ENCODE measurements at places on chromosomes 11 and 22.

DNA sequence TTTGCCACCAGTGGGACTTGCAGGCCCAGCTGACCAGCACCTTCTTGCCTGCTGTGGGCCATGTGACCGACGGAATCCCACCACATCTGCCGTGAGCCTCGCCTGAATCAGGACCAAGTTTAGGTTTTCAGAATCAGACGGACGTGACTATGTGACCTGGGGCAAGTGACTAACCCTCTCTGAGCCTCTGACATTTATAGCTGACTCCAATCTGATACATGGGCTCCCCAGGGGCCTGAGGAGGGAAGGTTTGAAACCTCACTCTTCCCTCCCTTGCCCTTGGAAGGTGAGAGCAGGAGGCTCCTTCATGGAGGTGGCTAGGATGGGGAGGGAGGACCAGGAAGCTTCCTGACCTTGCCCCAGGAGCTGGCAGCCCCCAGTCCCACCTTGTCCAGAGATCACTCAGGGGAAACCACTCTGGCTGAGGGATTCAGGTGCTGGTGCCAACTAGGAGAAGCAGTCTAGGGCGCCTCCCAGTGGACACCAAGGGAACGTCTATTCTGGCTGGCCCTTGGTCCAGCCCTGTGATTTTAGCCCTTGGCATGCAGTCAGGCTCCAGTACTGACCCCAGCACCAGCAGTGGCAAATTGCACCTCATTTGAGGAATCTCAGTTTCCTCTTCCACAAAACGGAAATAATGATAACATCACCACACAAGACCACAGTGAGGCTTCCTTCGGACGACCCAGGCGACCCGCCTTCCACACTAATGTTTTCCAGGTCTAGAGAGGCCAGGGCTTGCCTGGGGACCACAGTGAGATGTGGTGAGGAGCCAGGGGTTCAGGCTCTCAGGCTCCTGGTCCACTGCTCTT, 47.2 kb upstream of the SYT7 start:
- DNase-seq, result peak; percentile 93
- peaks cover 19% of the 10 kb centered on the region for H3K4me1 ChIP-seq
- H3K27me3 ChIP-seq, result no peaks in the 10 kb centered on the region
- no peak overlapping the region for H3K27ac ChIP-seq
- no peaks in the 10 kb centered on the region for H3K36me3 ChIP-seq
- no peak overlapping the region for H3K4me3 ChIP-seq

- H3K27ac ChIP-seq, result peak overlapping the region; percentile 70
- peak; percentile 59 for DNase-seq
- no peaks in the 10 kb centered on the region for H3K36me3 ChIP-seq
- H3K4me1 ChIP-seq, result peaks cover 16% of the 10 kb centered on the region
- no peaks in the 10 kb centered on the region for H3K27me3 ChIP-seq
Measured at GRCh38 chr11:107696140-107696539, 15.7 kb downstream of the SLN start.

DNA sequence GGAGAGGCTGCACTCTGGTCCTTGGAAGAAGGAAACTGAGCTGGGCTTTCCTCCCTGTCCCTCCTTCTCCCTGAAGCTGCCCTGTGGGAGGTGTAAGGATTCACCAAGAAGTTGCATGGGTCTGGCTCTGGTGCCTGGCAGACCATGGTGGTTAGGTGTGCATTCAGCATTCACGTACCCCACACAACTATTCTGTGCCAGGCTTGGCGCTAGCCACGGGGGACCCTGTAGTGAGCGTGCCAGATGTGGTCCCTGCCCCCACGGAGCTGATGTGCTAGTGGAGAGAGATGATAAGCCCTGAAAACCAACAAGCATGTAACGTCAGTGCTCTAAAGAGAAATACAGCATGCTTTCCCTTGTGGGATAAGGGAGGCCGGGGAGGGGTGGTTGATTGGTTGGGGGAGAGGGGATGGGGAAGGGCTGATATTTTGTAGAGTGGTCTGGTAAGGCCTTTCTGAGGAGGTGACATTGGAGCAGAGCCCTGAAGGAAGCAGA, 48.9 kb downstream of the CD82 start:
- H3K27ac ChIP-seq, result no peak overlapping the region
- no peak overlapping the region for H3K4me3 ChIP-seq
- H3K36me3 ChIP-seq, result no peaks in the 10 kb centered on the region
- no peak for DNase-seq
- H3K4me1 ChIP-seq, result no peaks in the 10 kb centered on the region
- H3K27me3 ChIP-seq, result no peaks in the 10 kb centered on the region

- peaks cover 10% of the 10 kb centered on the region for H3K4me1 ChIP-seq
- H3K27me3 ChIP-seq, result no peaks in the 10 kb centered on the region
- H3K4me3 ChIP-seq, result no peak overlapping the region
- DNase-seq, result no peak
- no peak overlapping the region for H3K27ac ChIP-seq
Measured at GRCh38 chr11:121291319-121291718, 1.3 kb upstream of the SC5D start.

GRCh38 chr11:81112718-81113117, 1620.9 kb downstream of the FAM181B start:
- no peaks in the 10 kb centered on the region for H3K27me3 ChIP-seq
- DNase-seq, result no peak
- no peak overlapping the region for H3K4me3 ChIP-seq
- no peaks in the 10 kb centered on the region for H3K4me1 ChIP-seq

DNA sequence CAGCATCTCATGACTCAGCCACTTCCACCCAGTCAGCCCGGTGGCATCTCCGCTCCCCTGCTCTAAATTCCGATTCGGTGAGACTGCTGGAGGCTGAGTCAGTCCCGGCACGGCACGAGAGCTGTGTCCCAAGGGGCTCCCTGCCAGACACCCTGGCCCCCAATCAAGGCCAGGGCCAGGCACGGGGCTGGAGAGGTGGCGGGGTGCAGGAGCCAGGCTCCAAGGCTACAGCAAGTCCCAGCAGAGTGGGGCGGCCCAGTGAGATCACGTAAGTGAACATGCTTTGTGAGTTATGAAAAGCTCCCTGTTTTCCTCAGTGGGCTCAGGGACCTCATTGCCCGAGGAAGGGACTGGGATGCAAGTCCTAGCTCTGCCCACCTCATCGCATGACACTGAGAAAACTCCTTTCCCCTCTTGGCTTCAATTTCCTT, 3.0 kb downstream of the C11orf68 start:
- no peaks in the 10 kb centered on the region for H3K27me3 ChIP-seq
- H3K36me3 ChIP-seq, result peaks cover 14% of the 10 kb centered on the region
- peaks cover 46% of the 10 kb centered on the region for H3K4me1 ChIP-seq
- peak; percentile 90 for DNase-seq
- H3K27ac ChIP-seq, result peak overlapping the region; percentile 79
- H3K4me3 ChIP-seq, result no peak overlapping the region

DNA sequence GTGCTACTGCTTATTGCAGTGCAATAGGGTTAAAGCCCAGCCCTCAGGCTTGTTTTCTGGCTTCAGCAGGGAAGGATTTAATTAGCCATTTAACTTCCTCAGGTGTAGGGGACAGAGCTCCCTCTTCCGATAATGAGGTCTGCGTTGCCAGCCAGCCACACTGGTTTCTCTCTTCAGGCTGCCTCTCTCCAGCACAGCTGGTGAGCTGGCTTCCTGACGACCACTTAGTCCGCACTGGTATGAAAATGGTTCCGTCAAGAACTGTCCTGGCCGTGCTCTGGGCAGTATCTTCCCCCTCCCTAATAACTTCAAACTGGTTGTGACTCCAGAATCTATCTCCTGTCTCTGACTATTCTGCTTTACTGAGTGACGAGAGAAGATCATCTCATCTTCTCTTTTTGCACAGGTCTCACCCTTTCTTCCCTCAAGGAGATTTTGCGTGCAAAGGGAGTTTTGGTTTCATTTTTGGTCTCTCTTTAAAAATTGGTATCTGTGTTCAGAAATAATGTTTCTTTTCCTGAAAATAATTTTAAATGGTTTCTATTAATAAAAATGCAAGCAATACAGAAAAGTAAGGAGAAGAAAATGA, 49.2 kb downstream of the CNTN5 start:
- H3K4me3 ChIP-seq, result no peak overlapping the region
- H3K4me1 ChIP-seq, result no peaks in the 10 kb centered on the region
- no peak overlapping the region for H3K27ac ChIP-seq

GRCh38 chr11:133971881-133972280, 15.1 kb upstream of the IGSF9B start:
- H3K4me1 ChIP-seq, result no peaks in the 10 kb centered on the region
- H3K36me3 ChIP-seq, result no peaks in the 10 kb centered on the region
- H3K27me3 ChIP-seq, result no peaks in the 10 kb centered on the region
- no peak overlapping the region for H3K4me3 ChIP-seq
- DNase-seq, result no peak

GRCh38 chr11:129598378-129598777, 217.3 kb upstream of the TMEM45B start:
- H3K4me1 ChIP-seq, result peaks cover under 1% of the 10 kb centered on the region
- no peaks in the 10 kb centered on the region for H3K27me3 ChIP-seq
- no peaks in the 10 kb centered on the region for H3K36me3 ChIP-seq
- no peak overlapping the region for H3K4me3 ChIP-seq
- no peak for DNase-seq

- no peak overlapping the region for H3K4me3 ChIP-seq
- no peak for DNase-seq
- H3K4me1 ChIP-seq, result no peaks in the 10 kb centered on the region
- peaks cover 26% of the 10 kb centered on the region for H3K36me3 ChIP-seq
- no peak overlapping the region for H3K27ac ChIP-seq
- no peaks in the 10 kb centered on the region for H3K27me3 ChIP-seq
Measured at GRCh38 chr22:17108256-17109112, 12.7 kb downstream of the TMEM121B start.

DNA sequence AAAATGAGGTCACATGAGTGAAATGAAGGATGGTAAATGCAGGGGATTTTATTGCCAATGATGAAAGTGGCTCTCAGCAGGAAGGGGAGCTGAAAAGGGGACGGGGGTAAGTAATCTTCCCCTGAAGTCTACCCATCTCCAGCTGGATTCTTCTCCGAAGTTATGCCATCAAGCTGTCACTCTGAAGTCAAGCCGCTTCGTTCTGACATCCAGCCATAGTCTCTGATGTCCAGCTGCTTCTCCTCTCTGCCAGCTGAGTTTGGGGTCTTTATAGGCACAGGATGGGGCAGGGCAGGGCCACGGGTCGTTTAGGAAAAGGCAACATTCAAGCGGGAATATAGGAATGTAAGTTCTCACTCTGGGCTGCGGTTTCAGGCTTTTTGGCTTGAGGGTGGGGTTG, 181.9 kb upstream of the ANO3 start:
- H3K4me1 ChIP-seq, result no peaks in the 10 kb centered on the region
- H3K36me3 ChIP-seq, result no peaks in the 10 kb centered on the region
- H3K27me3 ChIP-seq, result no peaks in the 10 kb centered on the region
- no peak overlapping the region for H3K4me3 ChIP-seq
- no peak overlapping the region for H3K27ac ChIP-seq

DNA sequence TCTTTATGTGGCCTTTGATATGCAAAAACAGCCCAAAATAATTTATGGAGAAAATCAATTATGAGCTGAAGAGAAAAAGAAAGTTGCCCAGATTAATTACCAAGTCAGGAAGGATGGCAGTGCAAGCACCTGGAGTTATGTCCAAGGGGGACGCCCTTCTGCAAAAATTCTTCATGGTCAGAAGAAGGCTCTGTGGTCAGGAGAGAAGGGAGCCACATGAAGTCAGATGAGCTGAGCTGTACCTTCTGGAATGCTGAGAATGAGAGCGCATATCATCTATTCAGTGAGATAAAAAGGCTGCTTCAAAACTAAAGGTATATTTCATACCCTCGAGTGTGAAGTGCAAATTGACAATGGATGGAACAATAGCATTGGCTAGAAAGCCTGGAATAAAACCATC, 607.4 kb downstream of the NTM start:
- peak; percentile 18 for DNase-seq
- H3K4me3 ChIP-seq, result no peak overlapping the region
- H3K36me3 ChIP-seq, result no peaks in the 10 kb centered on the region
- no peaks in the 10 kb centered on the region for H3K27me3 ChIP-seq
- H3K4me1 ChIP-seq, result peaks cover 6% of the 10 kb centered on the region
- no peak overlapping the region for H3K27ac ChIP-seq

DNA sequence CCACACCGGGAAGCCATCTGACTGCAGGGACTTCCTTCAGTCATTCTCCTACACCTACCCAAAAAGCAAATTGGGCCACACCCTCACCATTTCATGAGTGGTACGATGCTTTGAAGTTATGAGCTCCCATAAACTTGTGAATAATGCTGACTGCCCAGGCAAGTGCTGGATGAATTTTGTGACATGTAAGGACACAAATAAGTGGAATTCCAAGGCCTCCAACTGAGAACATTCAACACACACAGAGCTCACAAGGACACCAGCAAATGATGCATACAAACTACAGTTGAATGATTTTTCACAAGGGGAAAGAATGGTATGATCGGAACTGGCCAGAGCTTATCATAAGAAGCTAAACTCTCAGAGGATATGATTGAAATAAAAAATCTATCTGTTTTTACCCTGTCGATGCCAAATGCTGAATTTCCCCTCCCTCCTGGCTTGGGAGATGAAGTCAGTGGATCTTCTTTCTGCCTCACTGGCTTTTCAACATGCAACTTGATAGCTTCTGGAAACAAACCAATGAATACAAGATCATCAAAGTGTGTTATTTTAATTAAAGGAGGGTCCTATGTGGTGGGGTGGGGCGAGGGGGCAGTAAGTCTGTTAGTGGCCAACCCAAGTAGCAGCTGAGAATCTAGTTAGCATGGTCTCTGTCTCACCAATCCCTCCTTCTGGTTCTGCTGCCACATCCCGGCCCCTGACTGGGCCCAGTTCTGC, 123.8 kb downstream of the WT1 start:
- H3K36me3 ChIP-seq, result no peaks in the 10 kb centered on the region
- H3K4me3 ChIP-seq, result no peak overlapping the region
- no peaks in the 10 kb centered on the region for H3K27me3 ChIP-seq

- DNase-seq, result no peak
- H3K27me3 ChIP-seq, result no peaks in the 10 kb centered on the region
- H3K27ac ChIP-seq, result no peak overlapping the region
Measured at GRCh38 chr11:96367342-96367741, 22.4 kb downstream of the CCDC82 start.

DNA sequence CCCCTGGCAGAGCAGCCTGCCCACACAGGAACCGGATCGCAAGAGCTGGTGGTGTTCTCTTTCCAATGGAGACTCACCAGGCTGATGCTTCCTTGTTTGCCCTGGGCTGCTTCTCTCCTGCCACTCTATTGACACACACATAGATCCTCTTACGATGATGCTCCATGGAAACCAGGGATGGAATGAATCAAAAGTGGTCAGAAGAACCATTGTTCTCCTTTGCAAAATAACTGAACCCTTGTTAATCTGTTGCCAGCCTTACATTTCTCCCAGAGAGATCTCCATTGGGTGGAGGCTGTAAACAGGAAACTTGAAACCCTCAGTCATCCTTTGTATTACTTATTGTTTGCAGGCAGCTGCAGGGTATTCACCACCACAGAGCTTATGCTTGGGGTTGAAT, 24.6 kb upstream of the LDLRAD3 start:
- H3K4me3 ChIP-seq, result no peak overlapping the region
- DNase-seq, result no peak
- H3K27ac ChIP-seq, result no peak overlapping the region
- H3K27me3 ChIP-seq, result no peaks in the 10 kb centered on the region
- H3K4me1 ChIP-seq, result no peaks in the 10 kb centered on the region

DNA sequence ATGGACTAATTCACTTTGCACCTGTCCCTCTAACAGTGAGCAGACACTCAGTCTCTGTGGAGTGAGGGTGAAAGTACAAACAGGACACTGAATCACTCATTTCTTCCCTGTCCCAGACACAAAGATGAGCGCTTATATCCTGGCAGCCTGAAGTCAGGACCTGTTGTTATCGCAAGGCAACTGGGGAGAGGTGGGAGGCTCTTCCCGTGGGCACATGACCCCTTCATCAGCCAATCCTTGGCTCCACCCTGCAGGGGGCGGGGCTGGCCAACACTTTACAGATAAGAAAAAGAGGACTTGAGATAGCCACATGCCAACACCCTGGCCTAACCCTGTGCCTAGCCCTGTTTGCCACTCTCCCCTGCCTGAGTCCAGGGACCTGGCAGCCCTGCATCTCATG, 29.5 kb upstream of the TESMIN start:
- no peaks in the 10 kb centered on the region for H3K36me3 ChIP-seq
- H3K27ac ChIP-seq, result no peak overlapping the region
- no peak for DNase-seq
- H3K4me1 ChIP-seq, result peaks cover 6% of the 10 kb centered on the region
- no peaks in the 10 kb centered on the region for H3K27me3 ChIP-seq

All from trophoblast cell (in vitro differentiated cells and primary cell).